ENCODE measurements at places on chromosomes 12 and 14.

DNA sequence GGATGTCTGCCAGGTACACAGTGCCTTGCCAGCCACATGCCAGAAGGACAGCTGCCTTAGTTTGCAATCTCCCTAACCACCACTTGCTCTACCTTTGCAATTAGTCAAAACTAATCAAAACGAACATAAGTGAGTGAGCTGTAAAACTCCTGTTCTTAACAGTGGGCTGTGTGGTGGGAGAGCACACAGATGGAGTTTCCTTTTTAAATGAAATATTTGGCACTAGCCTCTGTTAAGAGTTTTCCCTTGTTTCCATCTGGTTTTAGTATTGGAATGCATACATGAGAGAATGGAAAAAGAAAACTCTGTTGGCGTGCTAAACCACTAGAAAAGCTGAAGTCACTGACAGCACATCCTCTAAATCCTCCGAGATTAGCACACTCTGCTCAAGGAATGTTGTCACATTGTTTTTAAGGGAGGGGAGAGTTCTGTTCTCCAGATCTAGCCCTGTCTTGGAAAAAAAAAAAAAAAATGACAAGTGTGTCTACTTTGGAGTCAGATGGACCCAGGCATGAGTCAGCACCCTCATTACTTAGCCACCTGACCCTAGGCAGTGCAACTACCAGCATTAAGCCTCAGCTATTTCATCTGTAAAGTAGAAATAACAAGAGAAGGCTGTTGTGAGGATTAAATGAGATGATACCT lies 83.9 kb downstream of the STXBP6 start:
- DNase-seq = no peak

DNA sequence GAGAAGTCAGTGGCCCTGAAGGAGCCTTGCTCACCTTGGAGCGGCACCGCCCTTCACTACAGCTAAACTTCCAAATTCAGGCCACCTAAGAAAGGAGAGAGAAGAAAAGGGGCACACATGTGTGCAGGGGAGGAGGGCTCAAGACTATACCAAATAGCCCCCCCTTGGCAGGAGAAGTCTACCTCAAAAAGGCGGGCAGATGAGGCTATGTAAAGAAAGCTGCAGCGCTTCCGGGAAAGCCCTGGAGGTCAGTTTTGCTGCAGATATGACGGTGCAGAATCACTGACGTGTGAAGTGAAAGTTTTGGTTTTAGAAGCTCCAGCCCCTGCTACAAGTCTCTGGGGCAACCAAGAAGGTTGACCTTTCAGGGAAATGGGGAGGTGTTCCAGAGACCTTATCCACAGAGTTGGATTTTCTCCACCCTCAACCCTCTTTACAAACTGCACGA lies 48.2 kb upstream of the PNMA1 start:
- no peak for DNase-seq

GRCh38 chr12:11664101-11664500 lies 14.6 kb downstream of the ETV6 start:
- DNase-seq = no peak

- no peak for DNase-seq
These were observed 44.7 kb downstream of the CPM start for GRCh38 chr12:68888243-68888642.

- DNase-seq = no peak
These were observed 59.1 kb downstream of the ESR2 start for GRCh38 chr14:64234877-64235651.

DNA sequence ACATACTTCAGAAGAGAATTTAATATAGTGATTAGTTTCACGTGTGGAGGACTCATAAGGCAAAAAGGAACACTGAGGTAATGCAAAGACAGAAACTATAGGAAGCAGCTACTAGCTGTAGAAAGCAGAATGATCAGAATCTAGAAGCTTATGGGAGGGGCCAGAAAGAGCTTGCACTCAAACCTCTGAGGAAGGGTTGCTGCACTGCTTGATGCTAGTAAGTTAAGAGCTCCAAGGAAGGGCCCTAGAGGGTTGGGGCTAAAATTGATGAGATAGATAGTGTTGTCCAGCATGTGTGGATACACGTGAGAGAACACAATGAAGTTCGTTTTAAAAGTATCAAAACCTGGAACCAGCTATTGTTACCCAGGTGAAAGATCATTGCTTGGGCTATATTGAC lies 311.1 kb downstream of the SLC6A15 start:
- no peak for DNase-seq

DNA sequence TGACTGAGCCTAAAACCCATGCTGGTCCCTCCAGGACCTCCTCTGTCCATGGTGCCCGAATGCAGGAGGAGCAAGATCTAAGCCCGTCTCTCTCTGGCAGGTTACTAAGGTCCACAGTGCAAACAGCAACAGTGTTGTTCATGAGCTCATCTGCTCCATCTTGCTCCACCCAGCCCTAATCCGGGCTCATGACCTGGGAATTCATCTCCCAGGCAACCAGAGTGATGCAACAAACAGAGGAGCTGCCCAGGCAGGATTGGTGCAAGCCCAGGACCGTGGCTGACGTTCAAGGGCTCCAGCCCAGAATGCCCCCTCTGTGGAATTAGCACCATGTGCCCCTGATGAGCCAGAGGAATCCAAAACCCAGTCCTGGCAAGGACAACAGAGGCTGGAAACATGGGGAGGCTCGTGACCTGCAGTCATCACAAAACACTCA lies 29.9 kb downstream of the HSPB8 start:
- no peak for DNase-seq

GRCh38 chr12:92739113-92739512 lies 36.3 kb downstream of the PLEKHG7 start:
- no peak for DNase-seq

- DNase-seq = no peak
These were observed 15.3 kb upstream of the ITPR2 start for GRCh38 chr12:26848156-26848825.

GRCh38 chr14:56868660-56869059 lies 58.4 kb upstream of the OTX2 start:
- no peak for DNase-seq

DNA sequence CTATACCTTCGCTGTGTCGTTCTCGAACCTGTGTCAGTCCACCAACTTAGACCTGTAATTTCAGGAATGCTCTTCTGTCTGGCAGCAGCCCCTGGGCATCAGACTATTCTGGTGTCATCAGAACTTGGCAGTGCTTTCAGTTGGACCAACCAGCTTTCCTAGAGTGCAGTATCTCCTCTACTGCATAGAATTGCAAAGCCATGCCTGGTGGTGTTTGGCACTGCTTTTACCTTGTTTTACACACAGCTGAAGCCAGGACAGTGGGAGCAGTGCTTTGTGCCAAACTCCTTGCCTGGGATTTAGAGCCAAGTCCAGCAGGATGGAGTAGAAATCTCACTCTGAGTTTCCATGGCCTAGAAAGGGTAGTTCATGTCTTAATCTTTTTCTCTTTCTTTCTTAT lies 1.5 kb downstream of the FLVCR2 start:
- no peak for DNase-seq

DNA sequence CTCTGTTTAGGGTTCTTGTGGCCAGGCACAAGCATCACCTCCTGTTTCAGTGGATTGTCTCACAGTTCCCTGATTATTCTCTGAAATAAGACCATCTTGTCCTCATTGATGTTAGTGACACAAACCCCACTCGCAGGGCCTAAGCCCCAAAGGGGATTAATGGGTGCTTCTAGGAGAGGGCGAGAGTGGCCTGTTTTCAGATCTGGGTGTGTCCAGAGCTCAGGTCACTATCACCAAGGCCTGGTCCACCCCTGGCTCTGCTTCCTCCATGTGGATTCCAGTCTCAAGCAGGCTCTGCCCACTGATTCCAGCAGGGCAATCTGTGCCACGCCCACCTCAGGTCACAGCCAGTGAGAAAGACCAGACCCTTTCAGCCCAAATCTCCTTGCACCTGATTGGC lies 361.9 kb downstream of the ADGRD1 start:
- DNase-seq = no peak

DNA sequence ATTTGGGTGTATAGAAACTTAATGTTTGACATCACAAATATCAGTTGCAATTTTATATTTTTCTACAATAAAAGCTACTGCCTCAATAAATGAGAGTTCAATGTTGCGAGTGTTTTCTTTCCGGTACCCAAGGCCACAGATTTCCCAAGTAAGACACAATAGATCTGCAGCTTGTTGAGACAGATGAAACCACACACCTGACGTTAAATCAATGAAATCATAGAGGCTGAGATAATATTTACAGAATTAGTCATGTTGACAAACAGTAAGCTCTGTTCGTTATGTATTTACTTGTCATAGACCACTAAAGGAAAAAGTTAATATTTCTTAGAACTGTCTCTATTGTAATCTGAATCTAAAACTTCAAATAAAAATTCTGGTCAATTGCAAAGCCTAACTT lies 49.2 kb upstream of the PTHLH start:
- DNase-seq = no peak

DNA sequence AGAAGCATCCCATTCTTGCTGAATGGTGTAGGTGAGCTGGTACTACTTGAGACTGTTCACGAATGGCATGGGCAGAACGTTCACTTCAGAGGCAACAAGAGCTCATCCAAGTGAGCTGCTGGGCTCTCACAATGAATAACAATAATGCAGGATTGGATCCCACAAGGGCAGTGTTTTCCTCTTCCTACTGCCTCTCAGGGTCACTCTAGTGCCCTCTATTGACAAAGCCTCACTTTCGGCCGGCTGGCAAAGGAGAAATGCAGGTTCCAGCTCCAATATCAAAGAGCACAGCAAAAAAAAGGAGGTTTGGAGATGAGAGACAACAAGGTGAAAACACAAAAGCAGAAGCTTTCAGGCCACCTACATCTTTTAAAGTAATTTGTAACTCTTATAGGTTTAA lies 74.6 kb upstream of the MYF6 start:
- DNase-seq = no peak

- DNase-seq = no peak
These were observed 42.6 kb downstream of the KRT80 start for GRCh38 chr12:52149182-52149641.

DNA sequence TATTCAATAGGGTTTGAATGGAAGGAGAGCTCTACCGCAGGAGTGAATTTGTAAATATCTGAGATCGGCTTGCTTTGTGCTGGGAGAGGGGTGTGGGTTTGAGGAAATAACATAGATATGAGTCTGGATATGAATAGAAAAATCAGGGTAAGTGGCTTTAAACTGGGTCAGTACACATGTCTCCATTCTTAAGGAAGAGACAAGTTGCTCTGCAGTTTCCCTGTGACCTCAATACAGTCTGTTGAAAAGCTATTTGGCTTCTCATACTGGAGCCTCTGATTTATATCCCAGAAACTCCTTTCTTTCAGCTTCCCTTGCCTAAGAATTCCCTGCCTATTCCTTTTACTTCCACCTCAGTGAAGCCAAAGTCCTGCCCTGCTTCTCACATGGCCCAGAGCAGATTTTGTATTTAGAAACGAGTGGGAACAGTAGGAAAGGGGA lies 153.5 kb upstream of the ATF7IP start:
- no peak for DNase-seq

GRCh38 chr14:93068711-93069110 lies 47.0 kb downstream of the ITPK1 start:
- no peak for DNase-seq

DNA sequence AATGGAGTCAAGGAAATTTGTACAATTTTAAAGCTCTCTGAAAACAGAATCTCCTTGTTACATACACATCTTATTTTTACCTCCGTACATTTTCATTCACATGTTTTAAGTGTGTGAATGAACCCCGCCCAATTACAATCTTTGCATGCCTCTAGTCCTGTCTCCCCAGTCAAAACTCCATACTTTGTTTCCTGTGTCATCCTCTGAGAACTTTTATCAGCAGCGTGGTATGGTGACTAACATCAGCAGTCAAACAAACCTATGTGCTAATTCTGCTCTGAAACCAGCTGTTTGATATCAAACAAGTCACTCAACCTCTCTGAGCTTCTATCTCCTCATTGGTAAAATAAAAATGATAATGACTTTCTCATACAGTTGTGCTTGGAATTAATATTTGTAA lies 15.8 kb upstream of the ERGIC2 start:
- no peak for DNase-seq

GRCh38 chr12:32049956-32050355 lies 56.7 kb upstream of the BICD1 start:
- DNase-seq = no peak

DNA sequence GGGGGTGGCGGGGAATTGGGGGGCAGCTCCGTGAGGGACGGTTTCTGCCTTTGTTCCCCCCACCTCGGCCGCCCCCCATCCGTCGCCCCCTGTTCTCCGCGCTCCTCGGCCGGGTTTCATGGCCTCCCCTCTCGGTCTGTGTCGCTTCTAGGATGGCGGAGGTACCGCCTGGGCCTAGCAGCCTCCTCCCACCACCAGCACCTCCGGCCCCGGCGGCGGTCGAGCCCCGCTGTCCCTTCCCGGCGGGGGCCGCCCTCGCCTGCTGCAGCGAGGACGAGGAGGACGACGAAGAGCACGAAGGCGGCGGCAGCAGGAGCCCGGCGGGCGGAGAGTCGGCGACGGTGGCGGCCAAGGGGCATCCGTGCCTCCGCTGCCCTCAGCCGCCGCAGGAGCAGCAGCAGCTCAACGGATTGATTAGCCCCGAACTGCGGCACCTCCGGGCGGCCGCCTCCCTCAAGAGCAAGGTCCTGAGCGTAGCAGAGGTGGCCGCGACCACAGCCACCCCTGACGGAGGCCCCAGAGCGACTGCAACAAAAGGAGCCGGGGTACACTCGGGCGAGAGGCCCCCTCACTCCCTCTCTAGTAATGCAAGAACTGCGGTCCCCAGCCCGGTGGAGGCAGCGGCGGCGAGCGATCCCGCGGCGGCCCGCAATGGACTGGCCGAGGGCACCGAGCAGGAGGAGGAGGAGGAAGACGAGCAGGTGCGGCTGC lies 575 bp downstream of the NAA30 start:
- DNase-seq = peak; percentile 41

DNA sequence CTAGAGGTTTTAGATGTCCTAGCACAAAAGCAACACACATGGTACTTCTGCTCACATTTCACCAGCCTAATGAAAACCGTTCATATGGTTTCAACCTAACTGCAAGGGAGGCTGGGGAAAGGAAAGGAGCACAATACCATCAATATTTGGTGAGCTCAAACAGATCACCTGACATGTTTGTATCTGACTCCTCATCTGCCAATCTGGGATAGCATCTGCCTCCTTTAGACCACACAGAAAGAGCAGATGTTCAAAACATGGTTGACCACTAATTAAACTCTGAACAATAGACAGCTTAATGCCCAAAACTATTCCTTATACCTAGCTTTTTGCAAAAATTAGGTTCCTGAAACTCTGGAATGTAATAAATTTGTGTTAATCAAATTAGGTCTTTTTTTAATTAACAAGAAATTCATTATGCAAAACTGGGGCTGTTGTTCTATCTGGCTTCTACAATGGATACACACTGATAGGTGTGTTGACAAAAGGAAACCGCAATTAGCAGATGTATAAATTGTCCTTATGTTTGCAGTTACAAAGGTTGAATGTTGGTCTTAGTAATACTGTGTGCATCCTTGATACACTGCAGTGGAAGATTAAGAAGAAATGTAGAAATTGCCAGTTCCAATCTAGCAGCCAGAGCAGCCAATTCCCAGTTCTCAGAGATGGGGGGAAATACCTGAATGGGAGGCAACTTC lies 89.3 kb downstream of the DUSP6 start:
- DNase-seq = no peak

DNA sequence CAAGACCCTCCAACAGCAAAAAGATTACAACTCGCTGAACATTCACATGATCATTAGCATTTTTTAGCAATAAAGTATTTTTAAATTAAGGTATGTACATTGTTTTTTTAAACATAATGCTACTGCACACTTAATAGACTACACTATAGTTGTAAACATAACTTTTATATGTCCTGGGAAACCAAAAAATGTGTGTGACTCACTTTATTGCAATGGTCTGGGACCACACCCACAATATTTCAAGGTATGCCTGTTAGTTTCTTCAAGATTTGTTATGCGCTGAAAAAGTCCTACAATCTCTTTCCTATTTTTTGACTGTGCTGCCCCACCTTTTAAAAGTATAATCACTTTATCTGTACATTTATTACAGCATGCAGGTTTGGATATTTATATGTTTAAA lies 30.4 kb upstream of the PCNX4 start:
- no peak for DNase-seq
